ENCODE measurements at places on chromosomes 11 and 22.

GRCh38 chr11:46808799-46809431 is 37.2 kb downstream of the CKAP5 start:
- no peak for DNase-seq

GRCh38 chr11:2915473-2915872 is 13.7 kb downstream of the PHLDA2 start:
- no peak for DNase-seq

GRCh38 chr11:16278273-16278672 is 78.1 kb downstream of the SOX6 start:
- no peak for DNase-seq

DNA sequence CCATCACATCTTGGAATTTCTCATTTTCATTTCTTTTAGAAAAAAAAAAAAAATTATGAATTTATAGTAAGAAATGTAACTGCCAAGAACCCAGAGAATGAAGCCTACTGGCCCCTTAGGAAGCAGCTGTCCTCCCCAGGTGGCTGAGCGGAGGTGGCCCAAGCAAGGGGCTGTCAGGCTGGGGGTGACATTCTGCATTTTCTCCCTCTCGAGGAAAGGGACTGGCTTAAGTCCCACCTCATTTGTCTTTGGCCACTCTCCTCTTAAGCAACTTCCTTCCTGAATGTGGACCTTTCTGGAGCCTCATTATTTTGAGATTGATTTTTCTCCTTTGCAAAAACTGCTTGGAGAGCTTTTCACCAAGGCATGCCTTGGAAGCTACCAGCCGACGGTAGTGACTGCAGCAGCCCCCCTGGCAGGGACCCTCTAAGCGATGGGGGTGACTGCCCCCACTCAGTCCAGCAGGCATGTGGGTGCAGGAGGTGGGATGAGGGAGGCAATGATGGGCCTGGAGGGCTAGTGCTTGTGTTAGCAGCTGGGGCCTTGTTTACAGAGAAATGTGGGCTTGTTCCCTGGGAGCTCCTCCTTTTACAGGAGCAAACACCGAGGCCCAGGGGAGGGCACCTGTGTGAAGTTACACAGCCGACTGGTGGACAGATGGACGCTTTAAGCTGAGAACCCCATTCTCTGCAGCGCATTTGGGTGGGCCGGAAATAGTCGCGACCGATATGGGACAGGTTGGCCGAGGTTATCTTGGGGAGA is 111.7 kb downstream of the MORC2 start:
- no peak for DNase-seq

- DNase-seq = no peak
Measured at GRCh38 chr11:85685820-85686459, at the start of gene CCDC89. Gene CCDC89 (minus strand): TSS chr11:85686195. CDS start chr11:85686130, 65 bp downstream.

DNA sequence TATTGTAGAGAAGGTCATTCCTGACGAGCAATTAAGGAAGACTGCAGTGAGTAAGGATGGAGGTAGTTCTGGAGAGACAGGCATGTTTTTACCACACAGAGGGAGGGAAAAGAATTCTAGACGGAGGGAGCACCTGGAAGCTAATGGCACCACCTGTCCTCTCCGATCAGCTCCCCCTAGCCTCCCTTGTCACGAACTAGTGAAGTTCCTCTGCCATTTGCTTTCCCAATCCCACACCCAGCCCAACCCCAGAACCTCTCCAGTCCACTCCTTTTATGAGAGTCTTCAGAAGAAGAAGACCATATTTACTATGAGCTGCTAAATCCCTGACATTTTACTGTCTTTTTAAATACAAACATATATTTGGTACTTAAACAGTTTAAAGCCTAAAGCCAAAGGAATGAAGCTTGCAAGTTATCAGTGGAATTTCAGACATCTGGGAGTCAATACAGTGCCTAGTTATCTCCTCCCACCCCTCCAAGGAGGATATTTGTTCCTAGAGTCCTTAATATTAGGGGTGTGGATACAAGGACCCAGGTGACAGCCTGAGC is 46.1 kb upstream of the HSPA8 start:
- DNase-seq = no peak

All from stimulated activated naive CD8-positive, alpha-beta T cell treated with anti-CD3 and anti-CD28 coated beads, Interleukin-15, amount 100 ng/mL, for 72 hours (primary cell).